Brain microvascular endothelial cell (primary cell): ENCODE measurements at places on chromosomes 3 and 15.

GRCh38 chr3:142931222-142931621 lies 32.3 kb downstream of the PAQR9 start:
- no peak for DNase-seq

DNA sequence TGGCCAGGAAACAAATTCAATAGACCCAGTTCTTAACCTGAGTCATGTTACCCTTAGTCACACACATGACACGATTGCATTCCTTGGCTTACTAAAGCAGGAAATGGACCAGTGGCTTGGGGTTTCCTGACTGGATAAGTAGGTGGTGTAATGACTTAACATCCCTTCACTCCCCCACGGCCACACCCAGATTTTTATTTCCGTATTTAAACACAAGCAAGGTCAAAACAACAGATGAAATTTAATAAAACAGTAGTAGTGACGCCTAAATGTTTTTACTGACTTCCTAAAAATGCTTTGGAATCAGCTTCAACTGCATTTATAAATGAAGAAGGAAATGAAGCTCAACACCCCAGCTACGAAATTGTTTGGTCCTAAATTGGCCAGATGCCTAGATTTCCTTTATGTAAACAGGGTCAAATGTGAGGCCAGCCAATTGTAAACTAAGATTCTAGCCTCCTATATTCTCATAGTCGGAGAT lies 324.3 kb downstream of the CHST2 start:
- peak; percentile 99 for DNase-seq

GRCh38 chr3:134846911-134847317 lies 51.9 kb downstream of the EPHB1 start:
- peak; percentile 37 for DNase-seq

GRCh38 chr15:55221090-55222011 lies 24.6 kb upstream of the RSL24D1 start:
- peak; percentile 74 for DNase-seq

GRCh38 chr3:155252535-155252934 lies 40.9 kb downstream of the STRIT1 start:
- DNase-seq = peak; percentile 79

DNA sequence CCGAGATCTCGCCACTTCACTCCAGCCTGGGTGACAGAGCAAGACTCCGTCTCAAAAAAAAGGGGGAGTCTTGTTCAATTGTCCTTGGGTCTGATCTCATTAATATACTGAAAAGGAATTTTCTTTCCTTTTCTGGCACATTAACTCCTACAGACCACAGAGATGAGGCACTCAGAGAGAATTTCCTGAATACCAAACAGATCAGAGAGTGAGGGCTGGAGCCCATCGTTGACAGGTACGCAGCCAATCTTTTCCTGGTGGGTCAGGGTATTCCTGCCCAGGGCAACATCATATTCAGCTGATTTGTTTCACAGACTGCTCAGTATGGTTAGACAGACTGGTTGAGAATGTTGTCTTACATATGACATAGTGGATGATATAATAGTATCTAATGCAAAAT lies 82.8 kb upstream of the TNFSF10 start:
- peak; percentile 77 for DNase-seq

GRCh38 chr15:81948751-81949150 lies 97.1 kb downstream of the MEX3B start:
- peak; percentile 34 for DNase-seq

GRCh38 chr3:9866639-9867038 lies 13.4 kb downstream of the CIDEC start:
- no peak for DNase-seq
